Cortex of kidney (tissue), 1 donor: ENCODE measurements at places on chromosomes 11 and 22.

DNA sequence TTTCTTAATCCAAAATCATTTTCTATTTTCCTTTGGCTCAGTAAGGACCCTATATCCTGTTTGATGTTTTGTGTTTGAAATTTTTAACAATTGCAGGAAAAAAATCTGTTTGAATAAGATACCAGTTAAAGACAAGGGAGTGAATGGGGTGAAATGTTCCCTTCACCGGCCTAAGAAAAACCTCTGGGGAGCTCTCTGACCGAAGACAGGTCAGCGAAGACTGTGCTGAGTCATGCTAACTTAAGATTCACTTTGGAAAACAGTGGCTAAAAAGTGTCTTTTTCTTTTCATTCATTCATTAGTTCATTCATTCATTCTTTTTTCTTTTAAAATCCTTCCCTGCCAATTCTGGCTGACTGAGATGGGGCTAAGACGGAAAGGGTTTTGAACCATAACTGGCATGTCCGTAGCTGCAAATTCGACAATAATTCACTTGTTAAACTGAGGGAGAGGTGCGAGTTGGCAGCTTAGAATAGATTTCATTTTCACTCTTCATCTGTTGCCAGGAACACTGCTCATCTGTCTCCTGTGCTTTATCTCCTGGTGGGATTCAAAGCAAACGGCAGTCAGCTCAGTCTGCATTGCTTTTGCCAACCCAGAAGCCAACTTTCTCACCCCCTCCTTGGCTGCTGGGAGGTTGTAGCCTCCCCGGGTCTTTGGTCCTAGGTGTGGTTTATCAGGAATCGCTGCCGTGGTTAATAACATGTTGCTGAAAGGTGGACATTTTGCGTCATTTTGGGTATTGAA is 434.0 kb upstream of the LARGE1 start:
- DNase-seq: no peak

- no peak for DNase-seq
Observed at GRCh38 chr11:64659417-64660144, 63.4 kb downstream of the NRXN2 start.

DNA sequence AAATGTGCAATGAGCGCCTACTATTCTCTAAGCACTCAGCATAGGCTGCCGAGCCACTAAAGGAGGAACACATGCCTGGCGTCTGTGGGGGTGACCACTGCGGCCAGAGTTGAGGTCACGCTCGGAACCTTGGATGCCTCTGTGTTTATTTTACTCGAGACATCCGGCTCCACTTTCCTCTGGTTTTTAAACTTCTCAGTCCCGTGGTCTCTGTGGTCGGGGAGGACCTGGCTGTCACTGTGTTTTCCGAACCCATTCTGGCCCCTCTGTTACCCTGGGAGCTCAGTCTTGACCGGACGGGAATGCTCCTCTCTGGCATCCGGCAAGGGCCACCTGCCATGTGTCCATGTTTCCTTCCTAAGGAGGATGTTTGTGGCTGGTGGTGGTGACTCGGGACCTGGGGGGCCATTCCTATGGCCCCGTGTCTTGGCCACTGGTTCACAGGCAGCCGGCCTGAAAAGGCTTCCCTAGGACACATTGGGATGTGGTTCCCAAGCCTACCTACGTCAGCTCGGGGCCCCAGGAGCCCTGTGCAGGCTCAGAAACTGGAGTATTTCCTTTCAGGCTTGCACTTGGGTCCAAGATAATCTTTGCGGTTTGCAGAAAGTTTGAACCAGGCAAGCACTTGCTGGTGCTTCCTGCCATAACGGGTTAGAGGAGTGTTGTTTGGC is 46.7 kb upstream of the PARVG start:
- no peak for DNase-seq

GRCh38 chr11:120473503-120473902 is 38.0 kb upstream of the GRIK4 start:
- DNase-seq: no peak

DNA sequence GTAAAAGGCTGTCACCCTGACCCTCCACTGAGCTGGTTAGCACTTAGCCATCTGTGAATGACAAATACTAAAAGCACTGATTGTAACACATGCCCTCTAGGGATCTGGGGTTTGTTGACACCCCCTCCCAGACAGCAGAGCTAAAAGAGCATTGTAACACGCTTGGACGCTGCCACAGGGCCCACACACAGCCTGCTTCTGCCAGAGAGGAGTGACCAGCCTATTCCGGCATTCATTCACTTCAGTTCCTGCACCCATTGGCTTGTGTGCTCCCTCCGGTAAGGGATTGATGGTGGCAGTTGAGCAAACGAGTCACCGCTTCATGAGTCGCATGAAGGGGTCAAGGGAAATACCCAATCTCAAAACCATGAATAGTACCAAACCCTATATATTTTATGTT is 15.8 kb downstream of the OR10D3 start:
- DNase-seq: no peak

DNA sequence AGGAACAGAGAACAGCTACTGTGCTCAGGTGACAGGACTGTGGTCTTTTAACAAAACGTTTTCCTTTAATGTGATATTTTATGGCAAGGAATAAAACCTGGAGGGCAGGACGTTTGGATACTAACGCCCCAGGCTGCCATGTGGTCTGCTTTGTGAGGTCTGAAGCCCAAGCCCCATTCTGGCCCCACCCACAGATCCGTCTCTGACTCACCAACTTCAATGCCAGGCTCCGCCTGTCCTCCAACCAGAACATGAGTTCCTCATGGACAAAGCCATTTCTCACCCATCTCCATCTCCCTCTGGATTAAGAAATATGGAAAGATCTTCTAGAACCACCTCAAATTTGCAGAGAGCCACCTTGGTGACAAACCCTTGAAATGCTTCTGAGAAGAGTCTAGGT is 148.8 kb downstream of the CRYBB2 start:
- no peak for DNase-seq

GRCh38 chr11:126039485-126040271 is 23.0 kb downstream of the CDON start:
- DNase-seq: no peak

GRCh38 chr22:16131918-16132317 is 442.1 kb downstream of the POTEH start:
- DNase-seq: no peak

GRCh38 chr11:13782390-13783075 is 114.1 kb downstream of the FAR1 start:
- DNase-seq: no peak

- DNase-seq: no peak
Observed at GRCh38 chr11:79116600-79116999, 324.2 kb downstream of the TENM4 start.

- DNase-seq: no peak
Observed at GRCh38 chr11:61173456-61173855, 12.2 kb upstream of the VPS37C start.

- DNase-seq: no peak
Observed at GRCh38 chr11:47413908-47414684, 5.7 kb downstream of the SLC39A13 start.

DNA sequence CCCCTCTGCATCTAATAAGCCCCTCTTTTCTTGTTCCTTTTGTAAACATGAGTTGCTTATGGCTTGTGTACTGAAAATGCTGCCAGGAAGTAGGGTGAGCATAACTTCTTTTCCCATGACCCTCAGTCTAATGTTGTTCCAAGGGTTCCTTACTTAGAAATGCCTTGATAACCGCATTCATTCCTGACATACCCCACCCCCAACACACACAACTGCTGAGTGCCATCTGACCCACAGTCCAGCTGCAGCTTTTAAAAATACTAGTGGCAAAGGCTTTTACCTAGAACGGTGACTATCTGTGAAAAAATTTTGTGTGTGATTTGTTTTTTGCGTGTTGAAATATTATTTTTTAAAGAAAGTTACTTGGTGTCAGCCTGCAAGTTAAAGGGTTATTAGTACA is 52.6 kb downstream of the ARHGAP42 start:
- no peak for DNase-seq

GRCh38 chr11:57618438-57618837 is 21.0 kb downstream of the SERPING1 start:
- no peak for DNase-seq

DNA sequence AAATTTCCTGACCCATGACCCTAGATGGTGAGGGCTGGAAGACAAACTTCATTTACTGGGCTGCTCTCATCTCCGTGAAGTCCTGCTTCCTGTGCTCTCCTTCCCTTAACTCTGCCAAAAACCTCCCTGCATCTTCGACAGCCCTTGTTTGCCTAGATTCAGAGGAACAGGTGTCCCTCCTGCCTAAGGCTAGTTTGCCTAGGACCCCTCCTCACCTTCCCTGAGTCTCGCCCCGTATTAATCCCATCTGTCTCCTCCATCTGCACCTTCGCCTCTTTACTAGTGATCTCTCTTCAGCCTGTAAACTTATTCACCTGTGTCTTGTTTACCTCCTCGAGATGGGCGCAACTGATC is 33.1 kb downstream of the EIF3F start:
- no peak for DNase-seq

GRCh38 chr11:68935066-68935465 is 31.4 kb downstream of the IGHMBP2 start:
- DNase-seq: no peak

DNA sequence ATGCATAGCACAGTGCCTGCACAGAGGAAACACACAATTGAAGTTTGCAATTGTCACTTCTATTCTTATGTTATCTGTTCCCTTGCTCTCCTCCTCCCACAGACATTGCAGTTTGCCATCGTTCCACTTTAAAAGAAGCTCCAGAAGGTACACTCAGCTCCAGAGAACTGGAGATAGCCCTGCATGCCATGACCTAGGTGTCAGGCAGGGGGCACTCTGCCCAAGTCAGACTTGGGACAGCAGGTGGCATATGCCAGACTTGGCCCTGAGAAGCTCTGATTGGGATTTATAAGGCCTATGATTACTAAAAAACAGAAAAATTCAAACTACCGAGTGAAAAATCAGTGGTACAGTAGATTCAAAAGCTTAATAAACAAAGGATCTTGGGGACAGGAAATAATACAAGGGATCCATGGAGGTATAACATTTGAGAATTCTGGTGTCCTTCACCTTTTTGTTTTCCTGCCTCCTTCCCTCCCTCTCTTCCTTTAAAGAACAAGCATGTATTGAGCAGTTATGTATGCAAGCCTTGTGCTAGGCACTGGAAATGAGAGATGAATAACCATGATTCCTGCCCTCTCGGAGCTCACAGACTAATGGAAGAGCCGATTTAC is 40.0 kb downstream of the TENM4 start:
- no peak for DNase-seq

DNA sequence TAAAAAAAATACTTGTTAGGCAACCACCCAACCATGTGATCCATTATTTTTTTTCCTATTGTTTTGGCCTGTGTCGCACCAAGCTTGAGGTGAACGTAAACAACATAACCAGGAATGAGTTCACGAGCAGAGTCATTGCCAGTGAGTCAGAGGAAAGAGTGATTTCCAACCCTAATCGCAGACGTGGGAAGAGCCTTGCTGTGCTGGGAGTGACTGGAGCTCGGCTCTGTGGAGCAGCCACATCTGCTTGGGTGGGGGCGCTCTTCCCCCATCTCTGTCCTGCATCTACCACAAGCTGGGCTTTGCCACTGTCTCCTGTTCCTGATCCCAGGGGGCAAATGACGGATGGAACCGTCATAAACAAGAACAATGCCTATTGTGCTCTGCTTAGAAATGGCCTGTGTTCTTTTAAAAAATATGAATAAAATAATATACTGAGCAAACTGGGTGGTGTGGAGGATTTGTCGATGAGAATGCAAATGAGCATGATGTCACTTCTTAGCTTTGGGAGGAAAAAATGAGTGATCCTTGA is 210.0 kb downstream of the KIRREL3 start:
- no peak for DNase-seq

GRCh38 chr11:57541169-57541568 is 3.8 kb downstream of the SMTNL1 start:
- no peak for DNase-seq

GRCh38 chr22:46259374-46259773 is 3.8 kb downstream of the PKDREJ start:
- DNase-seq: no peak

- DNase-seq: no peak
Observed at GRCh38 chr11:120134106-120134930, 3.6 kb downstream of the TRIM29 start.

GRCh38 chr11:132674151-132674550 is 858.1 kb downstream of the OPCML start:
- no peak for DNase-seq

DNA sequence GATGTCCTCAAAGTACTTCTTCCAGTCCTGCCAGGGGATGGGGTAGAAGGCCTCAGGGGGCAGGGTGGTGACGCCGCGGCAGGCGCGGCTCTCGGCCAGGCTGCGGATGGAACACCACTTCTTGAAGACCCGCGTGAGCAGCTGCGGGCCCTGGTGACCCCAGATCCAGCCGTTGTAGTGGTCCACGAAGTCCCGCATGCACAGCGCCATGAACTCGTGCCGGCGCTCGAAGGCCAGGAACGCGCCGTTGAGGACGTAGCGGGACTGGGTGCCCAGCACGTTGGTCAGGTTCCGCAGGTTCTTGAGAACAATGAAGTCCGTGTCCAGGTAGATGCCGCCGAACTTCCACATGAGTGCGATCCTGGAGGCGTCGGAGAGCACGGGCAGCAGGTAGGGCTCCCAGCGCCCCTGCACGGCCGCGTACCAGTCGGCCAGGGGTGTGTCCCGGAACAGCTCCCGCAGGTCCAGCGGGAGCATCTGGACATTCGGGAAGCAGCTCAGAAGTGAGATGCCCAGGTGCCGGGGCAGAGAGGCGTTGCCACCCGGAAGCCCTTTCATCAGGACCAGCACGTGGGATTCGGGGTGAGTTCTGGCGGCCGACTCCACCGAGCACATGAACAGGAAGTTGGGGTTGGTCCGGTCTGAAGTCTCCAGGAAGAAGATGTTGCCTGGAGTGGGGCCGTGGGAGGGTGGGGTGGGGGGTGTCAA is 27.5 kb downstream of the A4GALT start:
- DNase-seq: no peak

- no peak for DNase-seq
Observed at GRCh38 chr11:65113361-65113756, 1.7 kb downstream of the TM7SF2 start.

DNA sequence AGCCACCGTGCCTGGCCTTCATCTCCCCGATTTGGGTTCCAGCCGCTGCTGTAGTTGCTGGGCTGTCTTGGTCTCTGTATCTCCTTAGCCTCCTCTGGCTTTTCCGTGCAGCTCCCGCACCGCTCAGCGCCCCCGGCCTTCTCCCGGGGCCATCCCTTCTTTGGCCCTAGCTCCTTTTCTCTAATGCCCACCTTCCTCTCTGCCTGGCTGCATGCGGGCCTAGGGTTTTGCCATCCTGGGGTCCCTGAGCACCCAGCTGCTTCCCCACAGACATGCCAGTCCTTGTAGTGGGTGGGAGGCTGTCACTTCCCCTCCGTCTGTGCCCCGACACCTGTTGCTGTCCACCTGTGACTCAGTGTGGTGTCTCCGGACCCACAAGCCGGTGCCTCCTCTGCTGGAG is 36.4 kb downstream of the KCNJ4 start:
- no peak for DNase-seq

GRCh38 chr11:2475136-2475918 is 30.5 kb downstream of the KCNQ1 start:
- DNase-seq: no peak

DNA sequence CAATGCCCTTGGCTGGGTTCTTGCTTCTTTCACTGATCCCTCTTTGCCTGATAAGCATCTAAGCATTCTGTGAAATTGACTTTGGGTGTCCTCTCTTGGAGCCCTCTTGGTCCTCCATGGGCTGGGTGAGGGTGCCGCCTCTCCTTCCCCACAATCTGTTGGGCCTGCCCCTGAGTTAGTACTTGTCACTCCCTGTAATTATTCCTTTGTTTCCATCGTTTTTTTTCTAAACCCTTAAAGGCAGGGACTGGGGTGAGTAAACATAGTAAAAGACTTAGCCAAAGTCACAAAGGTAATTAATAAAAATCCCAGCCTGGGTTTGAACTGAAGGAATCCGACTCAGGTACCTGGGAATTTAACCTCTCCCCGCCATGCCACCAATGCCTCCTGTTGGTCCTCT is 188.1 kb downstream of the MYO18B start:
- DNase-seq: no peak

GRCh38 chr22:49925525-49926128 is 7.2 kb downstream of the CRELD2 start:
- DNase-seq: no peak
